ENCODE measurements at places on chromosomes 1 and 21. TPM values are rescaled to one million over a fixed set of nuclear protein-coding genes. Genes with fewer than 3 reads are reported as not detected.

Gene DAB1
- total RNA-seq: 5.5 TPM

Gene RPTN
- not detected for total RNA-seq

DNA sequence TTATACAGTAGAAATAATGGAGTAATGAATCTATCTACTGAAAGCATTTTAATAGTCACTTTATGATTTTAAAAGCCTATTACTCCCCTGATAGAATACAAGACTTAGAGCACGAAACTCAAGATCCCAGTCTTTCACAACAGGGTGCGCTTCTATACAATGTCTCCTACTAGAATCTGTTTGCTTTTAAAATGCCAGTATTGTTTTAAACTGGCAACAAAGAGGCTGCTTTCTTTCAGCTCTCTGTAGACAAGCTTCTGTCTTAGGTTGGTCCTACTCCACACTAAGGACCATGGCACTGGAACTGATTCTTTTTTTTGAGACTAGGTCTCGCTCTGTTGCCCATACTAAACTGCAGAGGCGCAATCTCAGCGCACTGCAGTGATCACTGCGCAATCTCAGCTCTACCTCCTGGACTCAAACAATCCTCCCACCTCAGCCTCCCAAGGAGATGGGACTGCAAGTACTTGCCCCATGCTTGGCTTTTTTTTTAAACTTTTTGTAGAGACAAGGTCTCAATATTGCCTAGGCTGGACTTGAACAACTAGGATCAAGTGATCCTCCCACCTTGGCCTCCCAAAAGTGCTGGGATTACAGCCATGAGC is 4.8 kb downstream of the DCAF8 start:
- no peaks in the 10 kb centered on the region for H3K27me3 ChIP-seq
- no peak overlapping the region for H3K4me3 ChIP-seq
- H3K27ac ChIP-seq: no peak overlapping the region
- H3K36me3 ChIP-seq: no peaks in the 10 kb centered on the region
- peaks cover 5% of the 10 kb centered on the region for H3K4me1 ChIP-seq

DNA sequence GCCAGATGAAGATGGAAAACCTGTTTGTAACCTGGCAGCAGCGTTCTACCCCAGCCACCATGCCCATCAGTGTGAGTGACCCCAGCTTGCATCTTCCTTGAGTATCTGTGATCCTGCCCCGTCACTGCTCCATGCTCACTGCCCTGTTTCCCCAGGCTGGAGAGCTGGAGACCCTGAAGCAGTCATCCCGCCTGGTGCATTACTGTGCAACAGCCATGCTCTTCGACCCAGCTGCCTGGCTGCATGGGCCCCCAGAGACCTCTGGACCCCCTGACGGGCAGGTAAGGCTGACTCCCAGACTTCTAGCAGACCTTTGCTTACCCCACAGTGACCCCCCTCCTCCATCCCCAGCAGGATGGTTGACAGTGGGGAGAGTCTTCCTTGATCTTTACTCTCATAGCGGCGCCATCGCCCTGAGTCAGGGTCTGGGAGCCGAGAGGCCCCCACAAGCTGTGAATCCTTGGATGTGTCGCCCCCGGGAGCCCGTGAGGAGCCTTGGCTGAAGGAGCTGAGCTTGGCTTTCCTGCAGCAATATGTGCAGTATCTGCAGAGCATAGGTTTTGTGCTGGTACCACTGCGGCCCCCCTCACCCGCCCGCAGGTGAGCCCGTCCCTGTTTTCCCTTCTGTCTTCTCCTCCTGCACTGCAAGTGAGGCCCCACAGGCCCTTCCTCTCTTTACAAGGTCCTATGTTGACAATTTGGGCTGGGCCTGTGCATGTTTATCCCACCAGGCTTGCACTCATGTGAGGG is 10.4 kb downstream of the HYI start:
- DNase-seq: peak; percentile 18
- no peak overlapping the region for H3K4me3 ChIP-seq
- no peaks in the 10 kb centered on the region for H3K27me3 ChIP-seq
- no peak overlapping the region for H3K27ac ChIP-seq

GRCh38 chr1:167627615-167627864 is 2.5 kb upstream of the RCSD1 start:
- DNase-seq: no peak
- no peak overlapping the region for H3K4me3 ChIP-seq
- no peak overlapping the region for H3K27ac ChIP-seq
- H3K36me3 ChIP-seq: no peaks in the 10 kb centered on the region
- H3K27me3 ChIP-seq: no peaks in the 10 kb centered on the region

DNA sequence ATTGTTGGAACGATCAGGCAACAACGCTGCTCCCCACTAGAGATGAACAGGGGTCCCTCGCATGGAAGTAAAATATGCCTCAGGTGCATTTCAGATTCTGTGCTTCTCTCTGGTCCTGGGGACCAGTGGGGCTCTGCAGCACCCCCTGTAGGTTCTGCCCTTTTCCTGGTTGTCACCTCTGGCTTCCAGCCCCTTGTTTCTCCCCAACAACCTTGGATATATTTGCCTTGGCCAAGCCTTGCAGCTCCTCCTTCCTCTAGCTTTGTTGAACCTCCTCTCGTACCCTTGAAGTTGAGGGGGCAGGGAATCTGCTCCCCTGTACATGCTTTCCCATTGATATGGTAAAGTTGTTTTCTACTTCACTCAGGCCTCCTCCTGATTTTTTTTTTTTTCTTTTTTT is 5.4 kb upstream of the RGSL1 start:
- H3K27me3 ChIP-seq: no peaks in the 10 kb centered on the region
- no peak overlapping the region for H3K4me3 ChIP-seq
- no peaks in the 10 kb centered on the region for H3K36me3 ChIP-seq
- H3K4me1 ChIP-seq: no peaks in the 10 kb centered on the region
- no peak overlapping the region for H3K27ac ChIP-seq
- DNase-seq: no peak

Measured in ovary (tissue), 10 donors.